Hepatocyte (in vitro differentiated cells): ENCODE measurements at places on chromosomes 5 and 9. TPM values are rescaled to one million over a fixed set of nuclear protein-coding genes. Genes with fewer than 3 reads are reported as not detected.

Gene CEL
- polyA plus RNA-seq: 5.9 and 6.6 TPM in 2 replicates

DNA sequence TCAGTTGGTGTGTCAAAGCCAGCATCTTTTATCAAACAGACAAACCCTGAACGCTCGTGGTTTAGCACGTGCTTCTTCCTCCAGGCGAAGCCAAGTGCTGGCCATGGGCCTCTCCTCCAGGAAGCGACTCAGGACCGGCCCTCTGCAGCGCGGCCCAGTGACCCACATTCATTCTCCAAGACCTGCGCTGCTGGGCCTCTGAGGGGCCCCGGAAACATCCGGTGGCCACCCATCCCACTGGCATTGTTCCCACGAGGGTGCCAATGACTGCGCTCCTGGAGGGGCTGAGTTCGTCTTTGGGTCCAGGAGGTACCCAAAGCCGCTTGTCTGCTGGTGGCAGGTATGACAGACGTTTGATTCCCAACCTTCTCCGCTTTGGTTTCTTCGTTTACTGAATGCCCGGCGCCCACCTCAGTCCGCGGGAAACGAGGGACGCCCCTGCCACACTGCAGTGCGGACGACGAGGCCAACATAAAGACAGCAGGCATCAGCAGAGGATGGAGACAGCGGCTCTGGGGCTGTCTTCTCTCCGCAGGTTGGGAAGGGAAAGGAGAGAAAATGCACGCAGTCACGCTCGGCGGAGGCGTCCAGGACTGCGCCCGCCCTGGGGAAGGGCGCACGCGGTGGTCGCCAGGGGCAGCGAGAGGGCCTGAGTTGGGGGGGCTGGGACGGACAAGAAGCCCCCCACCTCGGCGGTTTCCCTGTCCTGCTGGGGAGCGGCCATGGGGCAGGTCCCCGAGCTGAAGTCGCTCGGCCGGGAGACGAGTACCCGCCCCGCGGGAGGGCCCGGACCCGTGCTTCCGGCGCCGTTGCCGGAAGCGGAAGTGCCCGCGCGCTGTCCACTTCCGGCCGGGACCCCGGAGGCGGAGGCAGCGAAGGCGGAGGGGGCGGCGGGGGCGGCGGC is at the start of gene EXOC3:
Gene EXOC3, plus strand, starts transcription at position 842 of the 904 bp plus-strand sequence. CDS start 3,030 bp downstream, outside the sequence.
- H3K4me1 ChIP-seq: peaks cover 7% of the 10 kb centered on the region
- DNase-seq: peak; percentile 91
- peak within 1 kb of the TSS; percentile 96 for H3K27ac ChIP-seq
- peak within 1 kb of the TSS; percentile 98 for H3K4me3 ChIP-seq
- no peaks in the 10 kb centered on the region for H3K36me3 ChIP-seq

Gene SLC28A3
- polyA plus RNA-seq: 0.84 and 0.98 TPM in 2 replicates

Gene ADAMTS2
- 68.0 and 78.8 TPM in 2 replicates for polyA plus RNA-seq

Gene TERT
- polyA plus RNA-seq: 0.08 TPM in 1 of 2 replicates, not detected in the other

- H3K27ac ChIP-seq: no peak overlapping the region
- H3K36me3 ChIP-seq: no peaks in the 10 kb centered on the region
- H3K4me1 ChIP-seq: no peaks in the 10 kb centered on the region
- DNase-seq: no peak
- H3K4me3 ChIP-seq: no peak overlapping the region
- H3K27me3 ChIP-seq: no peaks in the 10 kb centered on the region
Measured at GRCh38 chr9:101516655-101517054, 17.0 kb upstream of the RNF20 start.

GRCh38 chr5:83528439-83528769 is 56.9 kb downstream of the VCAN start:
- H3K4me3 ChIP-seq: no peak overlapping the region
- no peak for DNase-seq
- H3K36me3 ChIP-seq: no peaks in the 10 kb centered on the region
- peak overlapping the region; percentile 31 for H3K27ac ChIP-seq

- H3K27me3 ChIP-seq: no peaks in the 10 kb centered on the region
- H3K4me3 ChIP-seq: no peak within 1 kb of the TSS
- H3K4me1 ChIP-seq: no peaks in the 10 kb centered on the region
Measured at GRCh38 chr9:122661416-122661815, at the start of gene OR1L1. Gene OR1L1, plus strand, starts transcription at chr9:122661716. Its CDS starts 0 bp downstream, at chr9:122661716.

Gene COL27A1
- 44.6 and 55.2 TPM in 2 replicates for polyA plus RNA-seq

GRCh38 chr9:135282808-135283207 is 195.3 kb downstream of the OLFM1 start:
- H3K4me3 ChIP-seq: no peak overlapping the region
- no peak overlapping the region for H3K27ac ChIP-seq
- H3K36me3 ChIP-seq: no peaks in the 10 kb centered on the region
- H3K27me3 ChIP-seq: no peaks in the 10 kb centered on the region
- no peaks in the 10 kb centered on the region for H3K4me1 ChIP-seq

Gene MAMDC2
- polyA plus RNA-seq: 0.65 and 1.1 TPM in 2 replicates

Gene LCN1
- 0.63 TPM in 1 of 2 replicates, not detected in the other for polyA plus RNA-seq

GRCh38 chr5:85484982-85485574 is 1100.4 kb upstream of the EDIL3 start:
- no peak for DNase-seq
- no peak overlapping the region for H3K4me3 ChIP-seq
- no peaks in the 10 kb centered on the region for H3K27me3 ChIP-seq
- H3K36me3 ChIP-seq: no peaks in the 10 kb centered on the region

Gene TRPM6
- 3.7 and 3.8 TPM in 2 replicates for polyA plus RNA-seq

GRCh38 chr5:130526708-130527107 is 622.4 kb downstream of the CHSY3 start:
- no peak for DNase-seq
- H3K27me3 ChIP-seq: no peaks in the 10 kb centered on the region
- no peaks in the 10 kb centered on the region for H3K4me1 ChIP-seq
- H3K4me3 ChIP-seq: no peak overlapping the region

- no peak overlapping the region for H3K4me3 ChIP-seq
- H3K27ac ChIP-seq: no peak overlapping the region
- H3K4me1 ChIP-seq: no peaks in the 10 kb centered on the region
- no peaks in the 10 kb centered on the region for H3K27me3 ChIP-seq
Measured at GRCh38 chr9:36218011-36218410, 27.3 kb downstream of the CLTA start.

Gene CER1
- not detected in 2 replicates for polyA plus RNA-seq

- H3K36me3 ChIP-seq: no peaks in the 10 kb centered on the region
- no peaks in the 10 kb centered on the region for H3K27me3 ChIP-seq
- no peak overlapping the region for H3K4me3 ChIP-seq
- H3K27ac ChIP-seq: no peak overlapping the region
- H3K4me1 ChIP-seq: no peaks in the 10 kb centered on the region
Measured at GRCh38 chr5:149036970-149037369, 25.9 kb downstream of the SH3TC2 start.

DNA sequence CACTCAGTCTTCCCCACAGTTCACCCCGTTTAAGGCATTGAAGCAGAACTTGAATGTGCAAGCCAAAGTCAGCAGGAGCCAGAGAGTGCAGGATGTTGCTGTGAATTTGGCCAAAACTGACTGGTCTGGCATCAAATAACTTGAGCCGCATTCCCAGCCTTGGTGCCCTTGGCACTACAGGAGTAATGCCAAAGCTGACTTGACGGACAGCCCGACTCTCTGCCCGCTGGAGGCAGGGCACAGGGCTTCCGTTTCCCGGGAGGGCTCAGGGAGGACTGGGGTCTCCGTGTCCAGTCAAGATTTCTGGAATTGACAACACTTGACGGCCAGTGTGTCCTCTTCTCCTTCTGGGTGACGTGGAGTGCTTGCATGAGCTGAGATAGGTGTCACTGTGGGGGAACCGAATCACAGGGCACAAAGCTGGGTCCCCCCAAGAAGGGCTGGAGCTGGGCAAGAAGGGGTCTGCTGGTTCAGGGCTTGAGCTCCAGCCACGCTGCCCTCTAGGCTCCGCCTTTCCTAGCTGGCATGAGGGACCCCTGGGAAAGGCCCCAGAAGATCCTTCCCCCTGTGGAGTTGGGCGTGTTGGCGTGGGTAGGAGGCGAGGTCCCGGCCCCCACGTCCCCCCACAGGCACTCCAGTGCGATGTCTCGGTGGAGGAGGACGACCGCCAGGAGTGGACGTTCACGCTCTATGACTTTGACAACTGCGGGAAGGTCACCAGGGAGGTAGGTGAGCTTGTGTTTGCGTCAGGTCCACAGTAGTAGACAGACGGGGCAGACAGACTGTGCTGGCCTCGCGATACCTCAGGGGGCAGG is 25.2 kb downstream of the NKD2 start:
- DNase-seq: no peak
- H3K4me1 ChIP-seq: peaks cover 5% of the 10 kb centered on the region
- H3K4me3 ChIP-seq: no peak overlapping the region
- no peaks in the 10 kb centered on the region for H3K36me3 ChIP-seq

- no peak for DNase-seq
- no peak overlapping the region for H3K4me3 ChIP-seq
- H3K4me1 ChIP-seq: no peaks in the 10 kb centered on the region
- H3K27me3 ChIP-seq: peaks cover 3% of the 10 kb centered on the region
- H3K36me3 ChIP-seq: no peaks in the 10 kb centered on the region
Measured at GRCh38 chr5:155128786-155129512, 115.4 kb downstream of the KIF4B start.

- no peaks in the 10 kb centered on the region for H3K27me3 ChIP-seq
- DNase-seq: no peak
- H3K4me3 ChIP-seq: no peak overlapping the region
- no peak overlapping the region for H3K27ac ChIP-seq
- H3K4me1 ChIP-seq: no peaks in the 10 kb centered on the region
Measured at GRCh38 chr9:3862561-3862960, 336.8 kb upstream of the RFX3 start.

DNA sequence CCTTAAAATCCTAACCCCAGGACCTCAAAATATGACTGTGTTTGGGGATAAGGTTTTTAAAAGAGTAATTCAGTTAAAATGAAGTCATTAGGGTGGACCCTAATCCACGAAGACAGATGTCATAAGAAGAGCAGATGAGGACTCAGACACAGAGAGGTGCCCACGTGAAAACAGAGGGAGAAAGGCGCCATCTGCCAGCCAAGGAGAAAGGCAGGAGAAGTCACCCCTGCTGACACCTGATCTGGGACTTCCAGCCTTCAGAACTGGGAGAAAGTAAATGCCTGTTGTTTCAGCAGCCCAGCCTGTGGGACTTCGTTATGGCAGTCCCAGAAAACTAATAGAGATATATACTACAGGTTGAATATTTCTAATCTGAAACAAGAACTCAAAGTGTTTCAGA is 67.4 kb downstream of the ROR2 start:
- H3K4me1 ChIP-seq: peaks cover 27% of the 10 kb centered on the region
- no peaks in the 10 kb centered on the region for H3K27me3 ChIP-seq
- no peak for DNase-seq
- H3K36me3 ChIP-seq: no peaks in the 10 kb centered on the region
- H3K27ac ChIP-seq: no peak overlapping the region

DNA sequence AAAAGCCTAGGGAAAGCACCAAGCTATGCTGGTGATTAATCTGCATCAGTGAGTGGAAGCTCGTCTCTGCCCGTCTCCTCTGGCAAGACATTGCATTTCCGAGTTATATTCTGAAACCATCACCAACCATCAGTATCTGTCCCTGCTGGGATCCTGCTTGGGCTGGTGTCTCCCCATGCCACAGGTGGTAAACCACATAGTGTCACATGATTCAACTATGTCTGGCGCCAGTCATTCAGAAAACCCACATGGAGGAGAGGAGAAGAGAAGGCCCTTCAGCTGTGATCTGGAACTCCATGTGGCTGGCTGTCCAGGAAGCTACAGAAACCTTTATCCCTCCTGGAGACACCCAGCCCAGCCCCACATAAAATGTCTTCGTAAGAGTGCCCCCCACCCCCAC is 4.8 kb downstream of the IL9 start:
- no peak for DNase-seq
- peaks cover 7% of the 10 kb centered on the region for H3K4me1 ChIP-seq
- peaks cover 8% of the 10 kb centered on the region for H3K27me3 ChIP-seq

- H3K27me3 ChIP-seq: peaks cover 26% of the 10 kb centered on the region
- DNase-seq: no peak
- no peaks in the 10 kb centered on the region for H3K36me3 ChIP-seq
Measured at GRCh38 chr9:84677080-84677479, 7.6 kb downstream of the NTRK2 start.

GRCh38 chr5:111555760-111556159 is 43.4 kb upstream of the STARD4 start:
- no peaks in the 10 kb centered on the region for H3K36me3 ChIP-seq
- no peak overlapping the region for H3K27ac ChIP-seq
- no peaks in the 10 kb centered on the region for H3K4me1 ChIP-seq
- no peak for DNase-seq
- no peak overlapping the region for H3K4me3 ChIP-seq
- no peaks in the 10 kb centered on the region for H3K27me3 ChIP-seq

- H3K36me3 ChIP-seq: no peaks in the 10 kb centered on the region
- peaks cover 25% of the 10 kb centered on the region for H3K27me3 ChIP-seq
- H3K4me3 ChIP-seq: no peak overlapping the region
- H3K4me1 ChIP-seq: no peaks in the 10 kb centered on the region
- H3K27ac ChIP-seq: no peak overlapping the region
Measured at GRCh38 chr5:176772271-176773210, 37.8 kb upstream of the UNC5A start.

DNA sequence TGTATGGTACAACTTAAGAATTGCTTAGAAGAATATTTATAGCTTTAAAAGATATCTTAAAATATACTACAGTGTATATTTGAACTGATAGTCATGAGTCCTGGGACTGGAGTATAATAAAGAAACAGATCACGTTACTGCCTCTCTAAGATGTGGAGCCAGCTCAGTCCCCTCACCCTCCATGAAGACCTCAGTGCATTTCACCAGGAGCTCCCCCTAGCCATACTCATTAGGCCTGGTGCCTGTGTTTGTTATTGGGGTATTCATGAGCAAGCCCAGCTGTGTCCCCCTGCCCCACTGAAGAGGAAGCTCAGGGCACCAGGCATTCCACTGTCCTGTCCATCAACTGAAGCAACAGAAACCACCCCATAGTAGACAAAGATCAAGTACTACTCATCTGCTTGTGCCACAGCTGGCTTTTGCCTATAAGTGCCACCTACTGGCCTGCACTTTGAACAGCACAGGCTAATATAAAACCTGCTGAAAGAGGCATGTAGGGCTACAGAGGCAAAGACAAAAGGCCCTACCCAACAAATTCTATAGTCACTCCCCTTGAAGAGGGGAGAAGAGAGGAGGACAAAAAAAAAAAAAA is 850.2 kb upstream of the NUDT12 start:
- no peak overlapping the region for H3K4me3 ChIP-seq
- peak; percentile 41 for DNase-seq
- H3K4me1 ChIP-seq: no peaks in the 10 kb centered on the region
- no peaks in the 10 kb centered on the region for H3K36me3 ChIP-seq
- no peak overlapping the region for H3K27ac ChIP-seq
- no peaks in the 10 kb centered on the region for H3K27me3 ChIP-seq

GRCh38 chr9:112765281-112765680 is 14.7 kb downstream of the SNX30 start:
- no peaks in the 10 kb centered on the region for H3K27me3 ChIP-seq
- no peak for DNase-seq
- no peak overlapping the region for H3K4me3 ChIP-seq
- no peaks in the 10 kb centered on the region for H3K36me3 ChIP-seq

- peak overlapping the region; percentile 87 for H3K27ac ChIP-seq
- H3K36me3 ChIP-seq: no peaks in the 10 kb centered on the region
- no peak overlapping the region for H3K4me3 ChIP-seq
- H3K4me1 ChIP-seq: peaks cover 32% of the 10 kb centered on the region
Measured at GRCh38 chr5:69502767-69503488, 10.3 kb downstream of the OCLN start.

- peak overlapping the region; percentile 23 for H3K4me3 ChIP-seq
- peaks cover 13% of the 10 kb centered on the region for H3K4me1 ChIP-seq
- H3K27me3 ChIP-seq: peaks cover 90% of the 10 kb centered on the region
Measured at GRCh38 chr5:159100782-159101646, 1.3 kb upstream of the EBF1 start.
